GF-D8 (cell line): ENCODE measurements at places on chromosomes 3 and 15.
A peak's percentile ranks its signal among the peaks of the same experiment; 100 is the strongest.

GRCh38 chr15:38012894-38013293 is 78.5 kb downstream of the TMCO5A start:
- no peak for DNase-seq

- DNase-seq: no peak
Observed at GRCh38 chr3:33942483-33943150, 144.2 kb downstream of the PDCD6IP start.

DNA sequence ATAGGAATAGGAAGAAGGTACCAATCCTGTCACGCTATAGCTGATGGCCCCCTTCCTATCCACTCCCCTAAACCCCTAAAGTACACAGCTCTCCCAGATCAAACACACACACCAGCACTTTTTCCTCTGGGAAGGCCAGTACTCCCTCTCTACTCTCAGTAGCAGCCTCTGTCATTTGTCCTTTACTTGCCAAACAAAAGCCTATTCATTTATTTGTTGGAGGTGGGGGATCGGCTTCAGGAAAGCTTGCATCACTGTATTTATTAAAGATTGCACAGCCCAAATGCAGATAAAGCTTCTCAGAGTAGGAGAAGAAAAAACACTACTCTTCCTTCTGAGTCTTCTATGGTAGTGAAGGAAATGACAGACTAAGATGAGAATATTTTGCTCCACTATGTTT is 429.7 kb upstream of the RASGRP1 start:
- DNase-seq: no peak

DNA sequence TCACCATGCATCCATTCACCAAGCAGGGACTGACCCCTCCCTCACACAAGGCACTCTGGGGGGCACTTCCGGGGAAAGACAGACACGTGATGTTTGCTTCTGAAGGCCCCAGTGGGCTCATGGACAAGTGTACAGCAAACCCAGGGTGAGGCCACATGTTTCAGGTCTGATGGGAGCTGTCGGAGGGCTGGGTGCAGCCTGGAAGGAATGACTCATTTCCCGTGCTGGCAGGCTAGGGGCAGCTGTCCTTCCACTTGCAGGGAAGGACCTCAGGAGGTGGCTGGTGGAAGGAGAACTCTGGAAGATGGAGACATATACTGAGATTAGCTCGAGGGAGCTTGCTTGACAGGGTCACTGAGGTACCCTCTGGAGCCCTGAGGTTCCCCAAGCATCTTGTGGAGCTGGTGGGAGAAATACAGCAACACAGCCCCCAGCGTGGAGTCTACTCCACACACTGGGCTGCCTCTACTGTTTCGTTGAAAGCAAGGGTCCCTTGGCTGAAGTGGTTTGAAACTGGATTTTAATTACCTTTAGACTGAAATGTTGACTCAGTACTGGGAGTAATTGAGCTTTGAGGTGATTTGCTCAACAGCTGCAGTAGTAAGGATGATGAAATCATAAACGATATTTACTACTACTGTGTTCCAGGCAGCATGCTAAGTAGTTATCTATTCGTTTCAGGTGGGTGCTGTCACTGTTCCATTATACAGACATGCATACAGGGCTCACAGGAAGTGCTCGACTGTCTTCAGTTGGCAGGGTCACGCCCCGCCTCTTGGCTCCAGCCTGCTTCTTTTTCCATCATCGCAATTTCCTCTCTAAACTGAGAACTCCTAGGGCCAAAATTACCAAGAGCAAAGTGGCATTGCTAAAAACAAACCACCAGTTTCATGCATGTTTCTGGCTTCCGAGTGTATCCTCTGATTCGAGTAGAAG is 230.4 kb downstream of the ADAMTS17 start:
- DNase-seq: peak; percentile 6

DNA sequence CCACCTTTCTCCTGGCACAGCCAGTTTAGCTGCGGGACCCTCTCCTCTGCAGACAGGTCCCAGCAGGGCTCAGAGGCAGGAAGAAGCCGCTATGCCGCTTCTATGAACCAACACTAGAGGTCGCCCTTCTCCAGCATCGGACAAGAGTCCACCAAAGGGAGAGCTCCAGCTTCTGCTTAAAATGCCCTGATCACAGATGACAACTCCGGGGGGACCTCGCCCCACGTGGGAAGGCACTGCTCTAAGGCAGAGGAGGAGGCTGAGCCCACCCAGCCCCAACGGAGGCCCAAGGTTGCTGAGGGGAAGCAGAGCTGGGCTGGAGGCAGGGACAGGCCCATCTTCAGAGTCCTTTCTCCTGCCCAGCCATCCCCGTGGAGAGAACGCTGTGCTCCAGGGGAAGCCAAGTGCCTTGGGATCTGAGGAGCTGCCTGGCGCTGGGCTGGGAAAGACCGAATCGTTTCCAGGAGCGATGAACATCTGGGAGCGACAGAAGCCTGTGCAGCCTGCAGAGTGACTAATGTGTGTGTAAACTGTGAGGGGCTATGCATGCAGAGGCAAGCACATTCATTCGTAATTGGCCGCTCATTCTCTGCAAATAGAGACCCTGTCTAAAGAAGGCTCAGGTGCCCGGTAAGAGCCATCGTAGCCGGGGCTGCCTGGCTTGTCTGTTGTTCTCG is 43.5 kb upstream of the BDH1 start:
- no peak for DNase-seq

GRCh38 chr15:36598529-36599177 is 19.2 kb downstream of the CDIN1 start:
- DNase-seq: no peak

DNA sequence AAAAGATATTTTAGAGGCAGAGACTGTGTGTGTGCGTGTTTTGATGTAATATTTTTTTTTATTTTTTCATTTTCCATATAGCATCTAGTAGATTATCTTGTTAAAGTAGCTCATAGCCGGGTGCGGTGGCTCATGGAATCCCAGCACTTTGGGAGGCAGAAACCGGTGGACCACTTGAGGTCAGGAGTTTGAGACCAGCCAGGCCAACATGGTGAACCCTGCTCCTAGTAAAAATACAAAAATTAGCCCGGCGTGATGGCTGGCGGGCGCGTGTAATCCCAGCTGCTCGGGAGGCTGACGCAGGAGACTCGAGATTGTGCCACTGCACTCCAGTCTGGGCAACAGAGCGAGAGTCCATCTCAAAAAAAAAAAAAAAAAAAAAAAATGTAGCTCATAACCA is 1481.2 kb upstream of the CADM2 start:
- DNase-seq: no peak

GRCh38 chr3:97497138-97497537 is 267.4 kb upstream of the ARL6 start:
- DNase-seq: no peak

DNA sequence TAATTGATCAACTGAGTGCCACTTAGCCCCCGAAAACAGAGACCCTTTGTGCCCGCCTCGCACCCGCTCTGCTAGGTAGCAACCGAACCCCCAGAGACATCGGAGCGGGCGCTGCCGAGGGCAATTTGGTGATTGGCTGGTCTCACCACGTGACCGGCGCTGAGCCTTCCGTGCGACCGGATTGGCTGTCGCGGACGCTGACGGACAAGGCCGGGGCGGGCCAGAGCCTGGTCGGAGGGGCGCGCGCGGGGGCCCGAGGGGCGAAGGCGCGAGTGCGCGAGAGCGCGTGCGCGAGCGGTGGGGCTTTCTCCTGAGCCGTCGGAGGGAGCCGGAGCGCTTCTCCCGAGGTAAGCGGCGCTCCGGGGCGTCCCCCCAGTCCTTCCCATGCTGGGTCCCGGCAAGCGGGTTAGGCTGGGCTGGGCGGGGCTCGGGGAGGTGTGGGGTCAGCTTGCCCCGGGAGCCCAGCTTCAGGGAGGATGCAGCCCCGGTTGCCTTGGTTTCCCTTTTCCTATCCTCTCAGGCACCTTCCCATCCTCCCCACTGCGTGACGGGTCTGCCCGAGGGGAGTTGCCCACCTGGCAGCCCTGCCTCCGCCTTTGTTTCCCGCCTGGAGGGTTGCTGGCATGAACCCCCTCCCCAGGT is at the start of gene TMEM108:
Gene TMEM108 (plus strand): TSS at position 303 of the 642 bp plus-strand sequence.
- no peak for DNase-seq

DNA sequence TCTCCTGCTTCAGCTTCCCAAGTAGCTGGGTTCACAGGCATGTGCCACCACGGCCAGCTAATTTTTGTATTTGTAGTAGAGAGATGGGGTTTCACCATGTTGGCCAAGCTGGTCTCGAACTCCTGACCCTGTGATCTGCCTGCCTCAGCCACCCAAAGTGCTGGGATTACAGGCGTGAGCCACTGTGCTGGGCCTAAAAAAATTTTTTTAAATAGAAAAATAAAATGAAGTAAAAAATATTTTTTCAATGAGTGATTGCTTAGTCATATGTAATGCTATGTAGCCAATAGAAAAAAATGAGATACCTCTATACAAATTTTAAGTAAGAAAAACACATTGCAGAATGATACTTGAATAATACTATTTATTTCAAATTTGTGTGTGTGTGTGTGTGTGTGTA is 27.9 kb upstream of the SLC30A4 start:
- DNase-seq: no peak

- no peak for DNase-seq
Observed at GRCh38 chr3:71723452-71724170, 1.6 kb downstream of the EIF4E3 start.

- DNase-seq: no peak
Observed at GRCh38 chr15:36958606-36959005, 141.7 kb downstream of the MEIS2 start.

DNA sequence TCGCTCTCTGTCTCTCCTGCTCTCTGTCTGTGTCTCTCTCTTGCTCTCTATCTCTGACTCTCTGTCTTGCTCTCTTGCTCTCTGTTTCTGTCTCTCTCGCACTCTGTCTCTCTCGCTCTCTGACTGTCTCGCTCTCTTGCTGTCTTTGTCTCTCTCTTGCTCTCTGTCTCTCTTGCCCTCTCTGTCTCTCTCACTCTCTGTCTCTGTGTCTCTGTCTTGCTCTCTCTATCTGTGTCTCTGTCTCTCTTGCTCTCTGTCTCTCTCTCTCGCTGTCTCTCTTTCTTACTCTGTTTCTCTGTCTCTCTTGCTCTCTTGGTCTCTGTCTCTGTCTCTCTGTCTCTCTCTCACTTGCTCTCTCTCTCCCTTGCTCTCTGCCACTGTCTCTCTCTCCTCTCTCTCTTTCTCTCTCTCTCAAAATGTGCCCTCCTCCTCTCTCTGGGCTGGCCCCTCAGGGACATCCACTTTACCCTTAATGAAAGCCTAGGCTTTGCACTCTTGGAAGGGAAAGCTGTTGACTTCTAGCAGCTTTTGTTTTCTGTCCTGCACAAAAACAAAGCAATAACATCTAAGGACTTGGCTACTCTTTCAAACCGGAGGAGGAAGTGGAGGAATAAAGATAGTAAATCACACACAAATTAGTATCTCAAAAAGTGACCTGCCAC is 73.9 kb upstream of the NR2E3 start:
- DNase-seq: no peak

GRCh38 chr3:55488398-55489055 is 1.4 kb upstream of the WNT5A start:
- DNase-seq: no peak

DNA sequence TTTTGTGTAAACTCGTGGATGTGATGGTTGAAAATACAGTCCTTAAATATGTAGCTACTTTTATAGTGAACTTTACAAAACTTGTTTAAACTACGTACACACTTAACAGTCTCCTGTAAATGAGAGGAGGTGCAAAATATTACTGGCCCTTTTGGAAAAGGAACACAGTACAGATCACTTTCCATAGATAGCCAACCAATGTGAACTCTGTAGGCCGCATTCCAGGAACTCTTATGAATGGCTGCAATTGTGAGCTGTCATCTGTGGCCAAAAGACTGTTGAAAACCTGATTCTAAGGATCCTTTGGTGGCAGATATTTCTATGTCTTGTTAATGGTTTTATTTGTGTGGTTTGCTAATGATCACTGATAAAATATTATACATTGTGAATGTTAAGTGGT is 6.2 kb downstream of the TSC22D2 start:
- DNase-seq: no peak

GRCh38 chr3:173932624-173933023 is 535.1 kb downstream of the NLGN1 start:
- no peak for DNase-seq

GRCh38 chr3:25916321-25916720 is 126.4 kb downstream of the OXSM start:
- no peak for DNase-seq

- no peak for DNase-seq
Observed at GRCh38 chr3:187025656-187026316, 95.5 kb downstream of the ST6GAL1 start.

- DNase-seq: no peak
Observed at GRCh38 chr3:117524890-117525289, 815.3 kb downstream of the TUSC7 start.

DNA sequence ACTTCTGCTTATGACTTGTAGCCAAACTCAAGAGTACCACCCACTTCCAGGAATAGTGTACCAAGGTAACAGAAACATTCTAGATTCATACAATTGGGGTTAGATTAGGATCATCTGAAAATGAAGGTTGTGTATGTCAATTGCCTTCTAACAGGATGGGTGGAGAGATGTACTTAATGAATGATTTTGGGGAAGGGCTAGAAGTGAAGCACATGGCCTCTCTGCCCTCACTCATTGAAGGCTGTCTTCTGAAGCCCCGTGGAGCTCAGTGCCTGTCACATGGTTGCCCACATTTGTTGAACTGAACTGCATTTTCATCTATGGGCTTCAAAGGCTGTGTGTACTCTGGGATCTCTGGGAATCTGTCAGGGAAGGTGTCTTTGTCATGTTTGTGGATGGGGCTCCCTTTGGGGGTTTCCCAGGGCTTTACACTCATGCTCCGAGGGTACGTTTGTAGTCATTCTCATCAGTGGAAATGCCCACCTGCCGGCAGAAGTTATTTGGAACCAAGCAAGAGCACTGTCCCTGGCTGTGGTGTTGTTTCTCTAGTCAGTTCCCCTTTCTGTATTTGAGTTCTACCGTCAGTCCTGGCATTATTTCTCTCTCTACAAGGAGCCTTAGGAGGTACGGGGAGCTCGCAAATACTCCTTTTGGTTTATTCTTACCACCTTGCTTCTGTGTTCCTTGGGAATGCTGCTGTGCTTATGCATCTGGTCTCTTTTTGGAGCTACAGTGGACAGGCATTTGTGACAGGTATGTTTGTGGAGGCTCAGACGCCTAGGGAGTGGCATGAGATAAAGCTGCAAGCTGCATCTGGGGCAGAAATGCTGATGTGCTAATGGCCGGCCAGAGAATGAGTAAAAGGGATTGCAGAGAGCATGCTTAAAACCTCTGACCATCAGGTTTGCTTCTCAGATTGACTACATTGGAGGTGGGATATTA is 22.4 kb downstream of the CD86 start:
- no peak for DNase-seq

DNA sequence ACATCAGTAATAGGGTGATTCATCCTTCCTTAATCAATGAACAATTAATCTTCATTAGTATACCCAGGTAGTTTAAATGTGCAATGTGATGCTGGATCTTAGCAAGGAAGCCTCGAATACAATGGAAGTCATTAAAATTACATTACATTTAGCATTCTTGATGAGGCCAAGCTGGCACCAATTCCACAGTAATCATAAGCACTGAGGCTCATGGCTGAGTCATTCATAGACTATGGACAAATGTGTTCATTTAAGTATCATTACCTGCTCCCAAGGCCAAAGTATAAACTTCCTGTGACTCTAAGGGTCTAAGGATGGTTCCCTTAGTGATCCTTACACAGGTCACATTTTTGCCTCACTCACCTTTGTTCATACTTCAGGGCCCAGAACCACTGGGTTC is 266.4 kb upstream of the CDIN1 start:
- no peak for DNase-seq
